Urinary bladder (tissue), 4 donors: ENCODE measurements at places on chromosomes 5 and 9. TPM values are rescaled to one million over a fixed set of nuclear protein-coding genes. Genes with fewer than 3 reads are reported as not detected.

DNA sequence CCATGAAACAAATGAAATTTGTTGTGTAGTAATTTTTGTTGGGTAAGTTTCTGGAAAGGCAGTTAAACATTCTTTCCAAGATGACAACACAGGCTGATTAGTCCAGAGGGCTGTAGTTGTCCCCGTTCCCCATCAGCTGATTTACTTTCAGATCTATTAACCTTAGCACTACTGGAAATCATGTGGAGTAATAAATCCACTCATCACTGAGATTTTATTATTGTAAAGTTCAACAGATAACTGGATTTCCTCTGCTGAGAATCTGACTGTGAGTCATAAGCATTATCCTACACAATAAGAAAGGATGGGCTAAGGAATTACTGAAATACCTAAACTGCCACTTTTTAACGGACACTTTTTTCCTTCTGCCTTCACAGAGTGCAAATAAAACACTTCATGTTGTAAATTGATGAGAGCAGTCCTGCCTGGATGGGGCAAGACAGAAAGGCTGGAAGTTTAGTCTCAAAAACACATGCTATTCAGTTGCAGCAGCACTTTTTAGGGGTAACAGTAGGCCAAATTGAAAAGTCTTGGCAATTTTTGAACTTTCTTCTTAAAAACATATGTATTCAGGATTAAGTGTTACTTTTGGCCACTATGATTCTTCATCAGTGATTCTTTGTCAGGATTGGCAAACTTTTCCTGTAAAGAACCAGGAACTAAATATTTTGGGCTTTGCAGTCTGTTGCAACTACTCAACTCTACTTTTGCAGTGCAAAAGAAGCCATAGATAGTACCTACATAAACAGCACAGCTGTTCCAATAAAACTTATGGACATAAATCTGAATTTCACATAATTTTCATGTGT is 7.0 kb downstream of the STOM start:
- DNase-seq, result no peak

GRCh38 chr5:179427676-179428056 is 82.4 kb upstream of the ADAMTS2 start:
- no peak for DNase-seq

DNA sequence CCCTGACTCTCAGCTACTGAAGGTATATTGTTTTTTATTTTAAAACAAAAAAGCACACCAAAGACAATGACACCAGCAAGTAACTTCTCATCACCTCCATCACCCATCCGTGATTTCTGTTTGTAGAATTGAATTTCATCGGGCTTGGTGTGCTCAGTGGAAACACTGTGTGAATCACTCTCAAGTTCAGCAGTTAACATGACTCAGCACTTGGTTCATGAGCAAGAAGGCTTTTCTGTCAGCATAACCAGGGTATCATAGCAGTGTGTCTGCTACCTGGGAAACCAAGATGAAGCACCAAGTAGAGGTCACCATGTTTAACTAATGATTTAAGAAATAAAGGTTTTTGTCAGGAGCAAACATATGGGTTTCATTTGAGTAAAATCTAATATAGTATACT is 123.7 kb downstream of the INSYN2B start:
- DNase-seq, result no peak

GRCh38 chr5:989961-990530 is 18.6 kb upstream of the NKD2 start:
- no peak for DNase-seq

OR1J2 gene
- polyA plus RNA-seq, result not detected

SEC24A gene
- polyA plus RNA-seq, result 7.8 TPM

UBE2QL1 gene
- polyA plus RNA-seq, result 0.46 TPM
